ENCODE measurements at places on chromosomes 3 and 15.

DNA sequence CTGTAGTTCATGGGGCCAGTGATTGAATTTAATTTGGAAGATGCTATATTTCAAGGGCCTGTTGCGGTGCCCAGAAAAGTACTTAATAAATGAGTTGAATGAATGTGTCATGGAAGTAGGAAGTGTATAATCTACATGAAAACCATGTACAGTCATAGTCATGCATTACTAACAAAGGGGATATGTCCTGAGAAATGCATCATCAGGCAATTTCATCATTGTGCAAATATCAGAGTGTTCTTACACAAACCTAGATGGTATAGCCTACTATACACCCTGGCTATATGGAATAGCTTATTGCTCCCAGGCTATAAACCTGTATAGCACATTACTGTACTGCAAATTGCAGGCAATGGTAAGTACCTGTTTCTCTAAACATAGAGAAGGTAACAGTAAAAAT, 10.7 kb upstream of the MYO5C start:
- no peak for DNase-seq

DNA sequence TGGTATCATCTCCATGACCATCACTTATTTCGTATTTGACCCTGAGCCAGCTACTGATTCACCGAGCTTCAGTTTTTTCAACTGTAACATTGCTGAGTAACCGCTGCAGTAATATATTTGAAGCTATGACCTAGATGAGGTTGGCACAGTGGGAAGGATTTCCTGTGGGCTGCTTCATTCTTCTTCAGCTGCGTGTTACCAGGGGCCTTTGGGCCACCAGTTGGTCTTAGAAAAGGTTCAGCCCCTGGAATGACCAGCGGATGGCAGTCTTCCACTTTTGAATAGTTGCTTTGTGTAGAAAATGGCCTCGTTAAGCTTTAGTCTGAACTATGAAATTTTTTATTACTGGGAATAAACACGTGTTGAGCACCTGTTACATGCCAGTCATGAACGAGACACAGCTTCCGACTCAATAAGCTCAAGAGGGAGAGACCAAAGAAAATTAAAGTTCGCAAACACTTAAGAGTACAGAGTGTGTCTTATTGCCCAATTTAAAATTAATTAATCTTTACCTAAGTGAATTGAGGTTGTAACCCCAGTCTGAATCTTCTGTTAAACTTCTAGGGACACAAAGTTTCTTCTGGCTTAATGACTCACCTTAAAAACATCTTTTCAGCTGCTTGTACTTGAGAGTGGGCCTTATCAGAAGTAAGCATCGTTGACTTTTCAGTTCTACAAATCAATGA, 57.6 kb upstream of the NR2E3 start:
- no peak for DNase-seq

- DNase-seq, result no peak
Measured at GRCh38 chr3:43794776-43795175, 104.0 kb downstream of the ABHD5 start.

- no peak for DNase-seq
Measured at GRCh38 chr3:178504128-178504527, 32.1 kb upstream of the KCNMB2 start.

DNA sequence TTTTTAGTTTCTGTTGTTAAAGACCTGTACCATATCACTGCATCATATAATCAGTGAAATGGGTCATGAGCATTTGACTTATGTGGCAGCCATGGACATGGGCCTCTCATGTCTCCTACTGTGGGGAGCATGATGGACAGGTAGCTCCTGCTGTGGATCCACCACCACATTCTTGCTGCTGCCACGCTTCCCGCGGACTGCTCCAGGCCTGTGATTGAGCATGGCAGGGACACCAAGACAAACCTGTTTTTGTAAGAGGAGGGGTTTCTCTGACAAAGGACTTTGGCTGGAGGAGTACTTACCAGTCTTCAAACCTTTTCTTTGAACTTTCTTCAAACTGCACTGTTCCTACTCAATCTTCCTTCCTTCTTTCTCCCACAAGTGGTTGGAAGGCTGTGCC, 17.9 kb upstream of the P2RY14 start:
- no peak for DNase-seq

- DNase-seq, result no peak
Measured at GRCh38 chr3:43011638-43012037, 32.5 kb downstream of the GASK1A start.

DNA sequence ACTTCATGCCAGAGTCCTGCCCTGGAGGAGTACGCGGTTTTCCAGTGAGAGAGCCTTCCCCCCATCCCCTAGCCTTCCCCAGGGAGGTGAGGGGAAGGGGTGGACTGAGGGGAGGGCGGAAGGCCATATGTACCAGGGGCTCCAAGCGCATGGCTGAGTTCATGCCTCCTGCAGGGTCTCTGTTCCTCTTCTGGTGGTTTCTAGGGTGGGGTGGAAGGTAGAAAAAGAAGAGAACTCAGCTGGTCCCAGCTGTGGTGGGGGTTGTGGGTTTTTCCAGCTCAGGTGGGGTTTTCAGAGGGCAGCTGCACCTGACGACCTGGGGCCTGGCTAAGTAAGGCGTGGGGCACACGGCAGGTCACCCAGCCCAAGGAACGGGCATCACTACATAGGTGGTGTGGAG, 10.7 kb upstream of the IQSEC1 start:
- DNase-seq, result no peak

DNA sequence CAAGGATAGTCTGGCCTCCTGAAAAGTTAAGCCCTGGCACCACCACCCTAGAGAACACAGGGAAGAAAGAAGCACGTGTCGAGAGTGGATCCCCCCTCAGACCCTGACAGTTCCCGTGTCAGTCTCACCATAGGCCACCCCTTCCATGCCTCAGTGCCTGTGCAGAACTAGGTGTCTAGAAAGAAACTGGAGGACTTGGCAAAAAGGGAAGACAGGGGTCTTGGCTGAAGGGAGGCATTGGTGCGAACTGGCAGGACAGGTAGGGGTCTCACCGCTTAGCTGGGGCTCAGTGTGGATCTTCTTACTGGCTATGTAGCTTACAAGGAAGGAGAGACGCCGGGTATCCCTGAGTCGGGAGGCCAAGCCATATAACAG, 518 bp downstream of the QARS1 start:
- DNase-seq, result no peak

DNA sequence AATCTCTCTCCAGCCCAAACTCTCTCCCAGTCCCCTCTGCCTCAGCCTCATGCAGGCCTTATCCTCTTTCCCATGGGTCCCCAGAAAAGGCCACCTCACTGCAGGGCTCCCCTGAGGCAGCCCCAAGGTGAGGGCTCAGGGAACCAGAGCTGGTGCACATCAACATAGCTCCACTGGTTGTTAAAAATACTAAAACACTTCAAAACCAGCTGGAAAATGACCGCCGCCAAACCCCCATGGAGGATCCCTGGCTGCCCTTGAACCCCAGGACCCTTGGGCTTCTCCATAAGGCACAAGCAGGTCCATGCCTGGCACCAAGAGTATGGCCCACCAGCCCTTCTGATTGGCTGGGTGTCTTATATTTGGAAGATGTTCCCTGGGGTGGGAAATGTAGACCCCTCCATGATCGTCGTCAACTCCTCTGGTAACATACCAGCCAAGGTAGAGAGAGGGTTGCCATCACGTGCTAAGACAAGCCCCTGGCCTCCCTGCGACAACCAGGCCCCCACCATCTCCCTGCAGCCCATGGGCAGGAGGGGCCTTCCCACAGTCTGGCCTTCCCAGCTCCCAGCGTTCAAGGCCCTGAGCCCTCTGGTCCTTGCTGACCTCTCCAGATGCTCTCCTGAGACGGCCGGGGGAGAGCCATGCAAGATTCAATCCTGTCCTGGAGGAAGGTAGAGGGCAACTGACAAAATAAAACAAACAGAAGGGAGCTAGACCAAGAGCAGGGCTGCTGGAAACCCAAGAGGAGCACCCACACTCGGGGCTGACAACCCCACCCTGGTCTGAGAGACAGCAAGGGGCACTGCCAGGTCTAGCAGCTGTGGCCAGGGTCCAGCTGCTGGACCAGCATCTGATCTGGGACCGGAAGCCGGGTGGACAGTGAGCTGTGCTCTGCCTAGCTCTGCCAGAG, 132.1 kb upstream of the PRR20G start:
- no peak for DNase-seq

DNA sequence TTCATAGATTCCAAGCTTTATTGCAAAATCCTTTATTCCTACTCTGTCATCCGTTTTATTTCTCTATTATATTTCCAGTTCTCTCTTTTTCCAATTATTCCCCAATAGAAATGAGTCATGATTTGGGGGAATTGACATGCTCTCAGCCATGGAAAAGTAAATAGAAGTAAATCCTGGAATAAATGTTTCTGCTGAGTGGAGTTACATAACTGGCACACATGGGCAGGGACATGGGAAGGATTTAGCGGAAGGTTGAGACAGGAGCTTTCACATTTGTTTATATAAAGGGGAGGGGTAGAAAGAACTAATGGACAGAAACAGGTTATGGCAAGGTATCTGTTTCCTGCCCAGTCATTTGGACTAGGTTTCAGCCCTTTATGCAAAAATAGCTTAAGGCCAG, 221.6 kb downstream of the PLOD2 start:
- no peak for DNase-seq

- no peak for DNase-seq
Measured at GRCh38 chr3:115239717-115240116, 92.6 kb upstream of the ZBTB20 start.

- DNase-seq, result no peak
Measured at GRCh38 chr3:98730338-98730737, 32.8 kb upstream of the ST3GAL6 start.

DNA sequence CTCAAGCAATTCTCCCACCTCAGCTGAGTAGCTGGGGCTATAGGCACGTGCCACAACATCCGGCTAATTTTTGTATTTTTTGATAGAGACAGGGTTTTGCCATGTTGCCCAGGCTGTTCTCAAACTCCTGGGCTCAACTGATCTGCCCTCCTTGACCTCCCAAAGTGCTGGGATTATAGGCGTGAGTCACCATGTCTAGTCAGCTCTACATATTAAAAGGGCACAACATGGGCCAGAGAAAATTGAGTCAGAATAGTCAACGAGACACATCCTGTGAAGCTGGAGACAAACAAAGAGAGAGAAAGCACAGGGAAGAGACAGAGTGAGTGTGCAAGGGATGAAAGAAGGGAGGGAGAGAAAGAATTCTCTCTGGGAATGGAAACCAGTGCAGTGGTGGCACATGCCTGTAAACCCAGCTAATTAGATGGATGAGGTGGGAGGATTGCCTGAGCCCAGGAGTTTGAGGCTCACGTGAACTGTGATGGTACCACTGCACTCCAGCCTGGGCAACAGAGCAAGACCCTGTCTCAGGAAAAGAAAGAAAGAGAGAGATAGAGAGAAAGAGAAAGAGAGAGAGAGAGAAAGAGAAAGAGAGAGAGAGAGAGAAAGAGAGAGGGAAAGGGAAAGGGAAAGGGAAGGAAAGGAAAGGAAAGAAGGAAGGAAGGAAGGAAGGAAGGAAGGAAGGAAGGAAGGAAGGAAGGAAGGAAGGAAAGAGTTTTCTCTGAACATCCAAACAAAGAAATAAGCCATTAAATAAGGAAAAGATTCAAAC, 107.2 kb upstream of the SLC25A36 start:
- no peak for DNase-seq

- DNase-seq, result no peak
Measured at GRCh38 chr3:72274493-72275330, 489.8 kb upstream of the PROK2 start.

- DNase-seq, result no peak
Measured at GRCh38 chr3:26657348-26657976, 34.9 kb downstream of the LRRC3B start.

GRCh38 chr3:37765591-37766488, 95.8 kb upstream of the CTDSPL start:
- DNase-seq, result no peak

DNA sequence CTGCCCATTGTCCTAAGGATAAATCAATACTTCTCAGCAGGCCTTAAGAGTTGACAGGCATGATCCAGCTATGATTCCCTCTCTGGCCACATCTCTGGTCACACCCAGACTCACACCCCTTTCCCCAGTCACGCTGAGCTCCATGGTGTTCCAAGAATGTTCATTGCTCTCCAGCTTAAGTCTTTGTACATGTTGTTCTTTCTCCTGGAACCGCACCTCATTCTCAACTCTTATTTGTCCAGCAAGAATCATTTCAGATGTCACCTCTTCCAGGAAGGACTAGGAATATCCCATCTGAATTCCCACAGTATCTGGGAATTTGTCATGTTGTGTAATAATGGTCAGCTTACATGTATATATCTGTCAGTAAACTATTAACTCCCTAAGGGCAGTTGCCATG, 118.3 kb upstream of the GALNT15 start:
- DNase-seq, result no peak

DNA sequence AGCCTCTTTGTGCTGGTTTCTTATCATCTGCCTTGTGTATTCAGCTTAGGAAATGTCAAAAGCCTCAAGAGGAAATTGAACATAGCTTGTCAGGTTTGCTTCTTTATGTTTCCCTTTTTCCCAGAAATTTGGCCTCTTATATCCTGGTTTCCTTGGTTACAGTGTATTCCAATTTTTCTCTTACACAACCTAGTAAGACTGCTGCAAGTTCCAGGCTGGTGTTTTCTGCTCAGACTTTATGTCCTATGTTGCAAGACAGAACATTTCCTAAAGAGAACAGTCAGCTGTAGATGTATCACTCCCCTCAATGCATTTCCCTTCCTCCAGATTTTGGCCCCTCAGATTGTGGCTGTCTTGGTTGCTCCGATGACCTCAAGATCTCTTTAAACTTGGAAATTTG, 102.5 kb downstream of the SH3GL3 start:
- DNase-seq, result no peak

- no peak for DNase-seq
Measured at GRCh38 chr3:170096342-170096741, 58.5 kb downstream of the GPR160 start.

DNA sequence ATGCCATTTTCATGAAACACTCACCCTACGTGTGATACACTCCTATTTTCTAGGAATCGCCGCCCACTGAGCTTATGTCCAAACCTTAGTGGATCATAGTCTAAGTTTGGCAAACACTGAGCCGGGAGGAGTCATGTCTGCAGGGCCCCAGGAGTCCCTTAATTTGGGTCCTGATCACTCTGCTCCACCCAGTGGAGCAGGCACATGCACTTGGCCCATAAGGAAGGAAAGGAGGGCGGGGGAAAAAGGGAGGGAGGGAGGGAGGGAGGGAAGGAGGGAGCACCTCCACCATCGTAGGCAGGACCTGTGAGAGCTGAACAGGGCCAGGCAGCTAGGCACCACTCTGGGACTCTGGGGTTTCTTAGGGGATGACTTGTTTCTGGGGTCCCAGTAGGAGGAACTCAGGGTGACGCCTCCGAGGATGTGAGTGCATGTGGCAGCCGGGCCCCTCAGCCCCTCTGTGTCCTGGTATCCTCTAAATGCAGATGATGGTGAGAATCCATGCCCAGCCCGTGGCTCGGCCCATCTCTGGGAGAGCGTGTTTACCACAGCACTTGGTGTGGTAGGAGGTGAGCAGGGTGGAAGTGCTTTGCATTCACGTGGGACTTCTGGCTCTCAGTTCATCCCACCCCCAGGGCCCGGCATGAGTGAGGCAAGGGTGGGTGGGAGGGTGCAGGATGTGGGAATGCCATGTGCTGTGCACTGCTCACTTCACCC, 109.4 kb downstream of the KLF13 start:
- no peak for DNase-seq

DNA sequence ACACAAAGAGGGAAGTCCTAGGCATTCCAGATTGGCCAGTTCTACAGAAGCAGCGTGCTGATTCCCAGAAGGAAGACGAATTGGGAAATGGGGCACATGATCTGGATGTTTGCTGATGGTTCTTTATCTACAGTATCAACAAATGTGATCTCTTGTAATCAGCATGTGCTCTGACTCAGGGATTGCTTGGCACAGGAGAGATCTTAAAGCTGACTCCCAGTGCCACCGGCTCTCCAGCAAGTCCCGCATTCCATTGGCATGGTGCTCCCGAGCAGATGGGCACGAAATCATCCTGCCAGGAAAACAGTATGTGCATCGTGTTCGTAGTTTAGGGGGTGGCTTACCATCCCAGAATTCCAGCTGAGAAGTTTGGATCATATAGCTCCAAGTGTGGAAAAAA, 259.9 kb upstream of the NR2F2 start:
- DNase-seq, result no peak
